ENCODE measurements at places on chromosomes 1 and 21.

- DNase-seq: no peak
These were observed 7.6 kb upstream of the GADD45A start for GRCh38 chr1:67677408-67677807.

- no peak for DNase-seq
These were observed 11.5 kb downstream of the TRAPPC3 start for GRCh38 chr1:36137776-36138175.

DNA sequence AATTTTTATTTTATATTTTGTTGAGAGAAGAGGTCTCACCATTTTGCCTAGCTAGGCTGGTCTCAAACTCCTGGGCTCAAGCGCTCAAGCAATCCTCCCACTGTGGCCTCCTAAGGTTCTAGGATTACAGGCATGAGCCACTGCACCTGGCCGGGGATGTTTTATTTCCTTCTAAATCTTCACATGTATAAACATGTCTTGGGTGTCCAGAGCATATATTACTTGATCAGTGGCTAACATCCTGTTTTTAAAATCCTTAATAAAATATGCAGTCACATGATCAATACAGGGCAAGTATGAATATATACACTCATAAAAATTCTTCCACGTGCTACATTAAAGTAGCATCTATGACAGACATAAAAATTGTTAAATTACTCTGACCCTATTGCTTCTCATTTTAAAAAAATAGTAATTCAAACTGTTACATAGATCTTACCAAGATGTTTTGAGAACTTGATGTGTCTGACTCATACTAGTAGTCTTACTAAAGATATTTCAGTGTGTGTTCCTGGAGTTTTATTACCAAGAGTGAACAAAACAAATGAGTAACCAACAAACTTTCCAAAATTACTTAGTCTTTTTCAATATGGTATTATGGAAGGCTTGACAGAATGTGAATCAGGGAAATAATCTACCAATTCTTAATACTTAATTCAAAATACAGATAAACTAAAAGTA, 222.5 kb downstream of the SLC45A1 start:
- DNase-seq: no peak

DNA sequence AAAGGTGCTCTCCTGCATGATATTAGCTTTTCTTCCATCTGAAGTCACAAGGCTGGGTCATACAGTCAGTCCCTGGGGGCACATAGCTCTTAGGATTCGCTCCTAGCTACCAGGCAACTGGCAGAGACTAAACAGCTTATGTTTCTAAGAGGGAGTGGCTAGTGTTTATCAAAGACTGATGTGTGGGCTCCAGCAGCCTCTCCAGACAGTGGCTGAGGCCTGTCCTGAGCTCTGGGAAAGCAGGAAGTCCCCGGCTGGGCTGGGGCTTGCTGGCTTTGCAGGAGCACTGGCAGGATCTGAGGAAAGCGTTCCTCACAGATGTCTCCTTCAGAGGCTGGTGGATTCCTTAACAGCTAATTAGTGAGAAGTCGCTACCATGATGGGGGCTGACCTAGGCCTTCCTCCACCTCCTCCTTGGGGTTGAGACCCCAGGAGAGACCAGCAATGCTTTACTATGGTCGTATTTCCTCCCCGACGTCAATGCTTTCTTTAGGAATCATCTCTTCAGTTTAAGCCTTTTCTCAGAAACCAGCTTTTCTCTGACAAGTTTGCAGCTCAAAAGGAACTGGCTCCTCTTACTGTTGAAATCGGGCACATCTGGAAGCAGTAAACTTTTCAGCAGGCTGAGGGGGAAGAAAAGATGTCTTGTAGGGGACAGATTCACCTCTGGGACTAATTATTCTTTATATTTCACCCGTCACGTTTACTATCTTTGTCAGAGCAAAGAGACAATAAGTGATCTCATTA, 33.5 kb upstream of the HHAT start:
- DNase-seq: no peak

- DNase-seq: no peak
These were observed 15.0 kb downstream of the SLC6A9 start for GRCh38 chr1:44016041-44016889.
